NCI-H1105 treated with DMSO at 0.1 percent for 48 hours (cell line): ENCODE measurements at places on chromosomes 16 and 17.

DNA sequence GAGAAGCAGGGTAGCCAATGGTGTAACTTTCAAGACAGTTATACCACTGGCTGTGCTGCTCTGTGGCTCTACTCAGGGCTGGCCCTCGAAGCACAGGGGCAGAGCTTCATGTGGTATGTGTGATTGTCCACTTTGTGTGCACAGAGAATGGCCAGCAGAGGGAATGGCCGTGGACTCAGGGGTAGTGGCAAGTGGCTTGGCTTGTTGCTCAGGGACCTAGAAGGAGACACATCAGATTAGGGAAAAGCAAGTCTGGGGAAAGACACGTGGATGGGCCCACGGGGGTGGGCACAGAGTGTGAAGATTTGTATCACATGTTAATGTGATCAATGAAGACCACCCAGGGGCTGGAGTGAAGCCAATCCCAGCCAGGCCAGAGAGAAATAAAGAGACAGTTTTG lies 20.0 kb upstream of the XYLT2 start:
- DNase-seq, result no peak

DNA sequence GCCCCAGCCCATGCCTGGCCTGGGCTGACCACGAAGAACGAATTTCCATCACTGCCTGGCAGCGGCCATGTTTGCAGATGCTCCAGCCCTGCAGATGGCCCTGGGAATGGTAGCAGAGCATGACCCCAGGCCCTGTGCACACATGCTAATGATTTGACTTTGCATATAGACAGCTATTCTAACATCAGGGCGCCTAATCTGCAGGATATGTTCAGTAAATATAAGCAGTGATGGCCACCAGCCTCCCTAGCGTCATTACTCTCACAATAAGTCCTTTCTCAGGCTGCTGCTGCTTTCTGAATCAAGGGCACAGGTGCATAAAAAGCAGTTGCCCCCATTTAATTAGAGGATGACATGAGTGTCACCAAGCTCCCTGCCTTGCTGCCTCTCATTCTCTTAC lies 24.2 kb downstream of the DNAH9 start:
- DNase-seq, result no peak

- no peak for DNase-seq
Observed at GRCh38 chr17:9306086-9306485, 269.5 kb downstream of the STX8 start.

GRCh38 chr16:78291604-78292003 lies 192.2 kb downstream of the WWOX start:
- no peak for DNase-seq

GRCh38 chr17:5097101-5097834 lies 14.4 kb downstream of the ZNF232 start:
- DNase-seq, result no peak

DNA sequence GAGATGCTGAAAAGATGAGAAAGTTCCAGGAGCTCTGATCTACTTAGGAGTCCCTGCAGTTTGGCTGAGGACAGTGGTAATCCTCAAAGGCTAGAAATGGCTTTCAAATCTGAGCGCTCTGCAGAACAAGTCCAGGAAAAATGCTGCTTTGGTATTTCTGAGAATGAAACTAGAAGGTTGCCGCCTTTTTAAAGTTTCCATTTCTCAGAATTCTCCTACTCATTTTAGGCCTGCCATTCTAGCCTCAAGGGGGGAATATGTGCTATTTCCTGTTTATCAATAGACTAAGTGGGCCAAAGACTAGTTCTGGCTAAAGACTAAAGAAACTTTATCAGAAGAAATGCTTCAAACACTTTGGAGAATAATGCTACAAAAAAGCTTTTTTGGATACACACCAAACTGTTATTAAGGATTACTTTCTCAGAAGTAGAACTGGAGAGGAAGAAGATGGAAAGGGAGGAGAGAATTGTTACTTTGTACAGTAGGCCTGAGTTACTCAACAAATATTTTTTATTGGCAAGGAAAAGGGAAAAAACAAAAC lies at the start of gene SLFN12L:
Gene SLFN12L, minus strand, starts transcription at position 78 of the 541 bp plus-strand sequence. CDS start 15,314 bp downstream, outside the sequence.
- DNase-seq, result no peak
